ENCODE measurements at places on chromosomes 4 and X. TPM values are rescaled to one million over a fixed set of nuclear protein-coding genes. Genes with fewer than 3 reads are reported as not detected.

The SSX2B gene
- total RNA-seq: not detected

The ITIH6 gene
- total RNA-seq: not detected

DNA sequence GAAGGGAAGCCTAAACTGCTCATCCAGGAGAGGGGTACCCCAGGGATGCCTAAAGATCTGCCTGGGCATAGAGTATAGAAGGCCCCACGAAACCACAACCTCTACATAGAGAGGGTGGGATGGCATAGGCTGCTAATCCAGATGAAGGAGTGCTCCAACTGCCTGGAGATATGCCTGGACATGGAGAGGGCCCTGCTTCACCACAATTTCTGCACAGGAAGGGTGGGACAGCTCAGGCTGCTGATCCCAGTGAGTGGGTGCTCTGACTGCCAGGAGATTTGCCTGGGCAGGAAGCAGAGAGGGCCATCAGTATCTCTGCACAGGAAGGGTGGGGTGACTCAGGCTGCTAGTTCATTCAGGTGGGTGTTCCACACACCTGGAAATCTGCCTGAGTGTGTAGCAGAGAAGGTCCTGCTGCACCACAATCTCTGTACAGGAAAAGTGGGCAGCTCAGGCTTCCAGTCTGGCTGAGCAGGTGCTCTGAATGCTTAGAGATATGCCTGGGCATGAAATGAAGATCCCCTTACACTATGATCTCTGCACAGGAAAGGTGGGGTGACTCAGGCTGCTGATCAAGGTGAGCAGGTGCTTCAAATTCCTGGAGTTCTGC, 61.1 kb downstream of the ZNF518B start:
- no peak overlapping the region for H3K4me3 ChIP-seq
- no peaks in the 10 kb centered on the region for H3K27me3 ChIP-seq
- H3K4me1 ChIP-seq: no peaks in the 10 kb centered on the region
- no peak for DNase-seq

GRCh38 chrX:155048977-155049619, 21.8 kb downstream of the CMC4 start:
- DNase-seq: no peak
- no peaks in the 10 kb centered on the region for H3K4me1 ChIP-seq
- H3K36me3 ChIP-seq: peaks cover 4% of the 10 kb centered on the region
- H3K27me3 ChIP-seq: no peaks in the 10 kb centered on the region
- H3K27ac ChIP-seq: no peak overlapping the region

- H3K27ac ChIP-seq: peak overlapping the region; percentile 52
- H3K27me3 ChIP-seq: no peaks in the 10 kb centered on the region
- H3K4me3 ChIP-seq: peak overlapping the region; percentile 21
- peaks cover 14% of the 10 kb centered on the region for H3K4me1 ChIP-seq
Measured at GRCh38 chrX:39613997-39614679, 483.6 kb downstream of the BCOR start.

- H3K4me3 ChIP-seq: no peak overlapping the region
- H3K4me1 ChIP-seq: no peaks in the 10 kb centered on the region
- no peaks in the 10 kb centered on the region for H3K36me3 ChIP-seq
- DNase-seq: no peak
- no peaks in the 10 kb centered on the region for H3K27me3 ChIP-seq
Measured at GRCh38 chr4:66893807-66894206, 651.5 kb downstream of the CENPC start.

GRCh38 chr4:138804711-138805110, 210.9 kb upstream of the NOCT start:
- no peak overlapping the region for H3K27ac ChIP-seq
- H3K36me3 ChIP-seq: no peaks in the 10 kb centered on the region
- no peak overlapping the region for H3K4me3 ChIP-seq
- no peaks in the 10 kb centered on the region for H3K4me1 ChIP-seq
- H3K27me3 ChIP-seq: no peaks in the 10 kb centered on the region
- no peak for DNase-seq

- no peak for DNase-seq
- H3K27ac ChIP-seq: no peak overlapping the region
- no peak overlapping the region for H3K4me3 ChIP-seq
- no peaks in the 10 kb centered on the region for H3K36me3 ChIP-seq
- no peaks in the 10 kb centered on the region for H3K4me1 ChIP-seq
Measured at GRCh38 chr4:25890571-25891485, 23.2 kb upstream of the SMIM20 start.

DNA sequence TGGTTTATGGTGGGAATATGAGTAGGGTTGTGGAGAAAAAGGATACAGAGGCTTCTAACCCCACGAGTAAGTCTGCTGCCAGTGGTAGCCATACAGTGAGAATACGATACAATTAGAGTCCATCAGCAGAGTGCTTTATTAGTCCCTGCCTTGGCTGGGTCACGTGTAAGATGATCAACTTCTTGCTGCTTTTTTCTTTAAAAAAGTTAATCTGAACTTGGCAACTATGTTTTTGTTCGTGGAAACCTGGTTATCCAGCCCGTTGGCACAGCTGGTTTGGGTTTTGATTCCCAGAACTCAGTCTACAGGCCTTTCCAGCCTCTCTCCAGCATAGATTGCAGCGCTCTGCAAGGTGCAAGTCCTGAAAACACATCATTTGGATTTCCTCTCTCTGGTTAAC, 53.1 kb upstream of the LSM6 start:
- H3K36me3 ChIP-seq: no peaks in the 10 kb centered on the region
- no peak overlapping the region for H3K4me3 ChIP-seq
- no peaks in the 10 kb centered on the region for H3K4me1 ChIP-seq
- no peak for DNase-seq

DNA sequence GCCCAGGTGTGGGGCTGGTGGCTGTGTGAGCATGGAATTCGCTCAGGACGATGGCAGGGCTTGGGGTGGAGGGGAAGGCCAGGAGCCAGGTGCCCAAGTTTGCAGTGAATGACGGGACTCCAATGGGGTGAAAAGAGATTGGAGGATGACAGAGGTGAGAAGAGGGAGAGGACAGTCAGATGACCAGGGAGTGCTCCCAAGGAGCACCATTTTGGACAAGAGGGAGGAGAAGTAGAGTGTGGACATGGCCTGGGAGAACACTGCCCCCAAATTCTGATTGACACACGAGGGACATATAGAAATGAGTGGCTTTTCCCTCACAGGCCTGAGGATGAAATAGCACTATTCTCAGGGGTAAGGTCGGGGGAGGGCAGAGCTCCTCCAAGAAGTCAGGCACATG, 6.7 kb downstream of the MRFAP1 start:
- peaks cover 13% of the 10 kb centered on the region for H3K4me1 ChIP-seq
- H3K27me3 ChIP-seq: no peaks in the 10 kb centered on the region
- no peak overlapping the region for H3K4me3 ChIP-seq
- no peak overlapping the region for H3K27ac ChIP-seq

GRCh38 chr4:7512946-7513345, 78.2 kb upstream of the PSAPL1 start:
- H3K4me1 ChIP-seq: no peaks in the 10 kb centered on the region
- H3K36me3 ChIP-seq: no peaks in the 10 kb centered on the region
- H3K27ac ChIP-seq: no peak overlapping the region
- no peak for DNase-seq
- H3K4me3 ChIP-seq: no peak overlapping the region
- H3K27me3 ChIP-seq: no peaks in the 10 kb centered on the region

DNA sequence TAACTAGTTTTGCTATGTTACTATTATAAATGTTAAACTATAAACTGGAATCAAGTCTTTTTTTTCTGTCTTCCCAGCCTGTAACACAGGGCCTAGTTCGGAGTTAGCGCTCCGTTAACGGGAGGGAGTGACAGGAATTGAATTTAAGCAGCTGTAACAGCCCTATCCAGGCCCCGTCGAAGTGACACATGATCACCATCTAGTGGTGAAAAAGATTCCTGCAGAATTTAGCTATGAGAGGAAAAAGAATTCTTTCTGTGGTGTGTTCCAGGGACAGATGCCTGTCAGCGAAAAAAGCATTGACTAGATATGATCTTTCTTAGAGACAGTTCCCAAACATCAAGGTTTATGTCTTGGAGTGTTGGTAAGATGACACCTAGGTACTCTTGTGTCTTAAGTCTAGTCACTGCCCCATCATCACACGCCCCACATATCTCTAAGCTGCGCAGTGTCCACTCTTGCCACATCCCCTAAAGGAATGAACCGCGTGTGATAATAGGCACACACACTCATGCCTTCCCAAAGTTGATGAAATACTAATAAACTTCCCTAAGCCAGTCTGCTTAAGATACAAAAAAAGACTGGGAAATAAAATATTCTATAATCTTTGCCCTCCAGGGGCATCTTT, 2.1 kb downstream of the GAB3 start:
- no peaks in the 10 kb centered on the region for H3K27me3 ChIP-seq
- no peak overlapping the region for H3K4me3 ChIP-seq
- H3K27ac ChIP-seq: no peak overlapping the region
- H3K36me3 ChIP-seq: no peaks in the 10 kb centered on the region
- H3K4me1 ChIP-seq: no peaks in the 10 kb centered on the region
- peak; percentile 64 for DNase-seq

DNA sequence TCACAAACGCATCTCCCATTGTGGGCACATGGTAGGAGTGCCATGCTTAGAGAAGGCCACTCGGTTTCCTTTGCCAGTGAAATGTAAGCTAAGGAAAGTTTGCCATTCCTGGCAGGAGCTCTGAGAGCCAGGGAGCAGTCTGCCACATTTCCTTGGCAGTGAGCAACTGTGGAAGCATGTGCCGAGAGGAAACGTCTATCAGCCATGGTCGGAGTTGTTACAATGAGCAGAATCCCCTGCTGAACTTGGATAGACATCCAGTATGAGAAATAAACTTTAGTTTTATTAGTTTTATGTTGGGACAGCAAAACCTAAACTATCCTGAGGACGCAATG, 51.1 kb downstream of the ENOPH1 start:
- H3K36me3 ChIP-seq: no peaks in the 10 kb centered on the region
- no peak overlapping the region for H3K4me3 ChIP-seq
- H3K27me3 ChIP-seq: no peaks in the 10 kb centered on the region
- no peaks in the 10 kb centered on the region for H3K4me1 ChIP-seq
- no peak for DNase-seq

- DNase-seq: no peak
- H3K4me3 ChIP-seq: no peak overlapping the region
- H3K36me3 ChIP-seq: no peaks in the 10 kb centered on the region
- no peaks in the 10 kb centered on the region for H3K27me3 ChIP-seq
- H3K4me1 ChIP-seq: peaks cover 17% of the 10 kb centered on the region
Measured at GRCh38 chr4:55358668-55359067, 12.6 kb downstream of the SRD5A3 start.

GRCh38 chrX:9671998-9672397, 93.6 kb downstream of the GPR143 start:
- no peaks in the 10 kb centered on the region for H3K27me3 ChIP-seq
- no peak for DNase-seq
- no peak overlapping the region for H3K4me3 ChIP-seq
- H3K27ac ChIP-seq: no peak overlapping the region
- H3K4me1 ChIP-seq: no peaks in the 10 kb centered on the region

DNA sequence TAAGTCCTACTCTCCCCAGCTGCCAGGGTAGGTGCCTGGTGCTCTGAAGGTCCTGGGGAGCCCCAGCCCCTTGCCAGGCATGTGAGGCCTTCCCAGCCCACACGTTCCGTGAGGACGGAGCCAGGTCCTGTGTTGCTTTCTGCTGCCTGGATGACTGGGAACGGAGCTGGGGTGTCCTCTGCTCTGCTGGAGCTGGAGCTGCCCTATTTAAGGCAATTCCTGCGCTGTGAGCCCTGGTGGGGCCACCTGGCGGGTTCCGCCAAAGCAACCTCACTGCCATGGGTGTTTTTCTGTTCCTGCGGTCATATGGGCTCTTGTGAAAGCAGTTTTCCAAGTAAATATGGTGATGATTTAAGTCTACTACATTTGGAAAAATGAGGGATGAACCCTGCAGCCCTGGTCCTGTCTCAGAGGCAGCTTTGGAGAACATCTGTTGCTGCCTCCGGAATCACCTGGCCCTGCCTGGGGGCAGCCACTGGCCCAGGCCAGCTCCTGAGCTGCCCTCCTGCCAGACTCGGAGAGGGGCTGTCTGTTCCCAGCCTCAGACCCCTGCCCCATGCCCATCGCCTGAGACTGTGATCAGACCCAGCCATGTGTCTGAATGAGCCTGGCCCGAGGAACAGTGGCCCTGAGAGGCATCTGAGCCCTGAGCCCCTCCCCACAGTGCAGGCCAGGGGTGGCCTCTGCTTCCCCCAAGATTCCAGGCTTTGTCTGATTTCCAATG, 33.2 kb downstream of the FGFRL1 start:
- H3K27ac ChIP-seq: peak overlapping the region; percentile 7
- peak; percentile 69 for DNase-seq
- peaks cover 36% of the 10 kb centered on the region for H3K4me1 ChIP-seq
- H3K36me3 ChIP-seq: no peaks in the 10 kb centered on the region

DNA sequence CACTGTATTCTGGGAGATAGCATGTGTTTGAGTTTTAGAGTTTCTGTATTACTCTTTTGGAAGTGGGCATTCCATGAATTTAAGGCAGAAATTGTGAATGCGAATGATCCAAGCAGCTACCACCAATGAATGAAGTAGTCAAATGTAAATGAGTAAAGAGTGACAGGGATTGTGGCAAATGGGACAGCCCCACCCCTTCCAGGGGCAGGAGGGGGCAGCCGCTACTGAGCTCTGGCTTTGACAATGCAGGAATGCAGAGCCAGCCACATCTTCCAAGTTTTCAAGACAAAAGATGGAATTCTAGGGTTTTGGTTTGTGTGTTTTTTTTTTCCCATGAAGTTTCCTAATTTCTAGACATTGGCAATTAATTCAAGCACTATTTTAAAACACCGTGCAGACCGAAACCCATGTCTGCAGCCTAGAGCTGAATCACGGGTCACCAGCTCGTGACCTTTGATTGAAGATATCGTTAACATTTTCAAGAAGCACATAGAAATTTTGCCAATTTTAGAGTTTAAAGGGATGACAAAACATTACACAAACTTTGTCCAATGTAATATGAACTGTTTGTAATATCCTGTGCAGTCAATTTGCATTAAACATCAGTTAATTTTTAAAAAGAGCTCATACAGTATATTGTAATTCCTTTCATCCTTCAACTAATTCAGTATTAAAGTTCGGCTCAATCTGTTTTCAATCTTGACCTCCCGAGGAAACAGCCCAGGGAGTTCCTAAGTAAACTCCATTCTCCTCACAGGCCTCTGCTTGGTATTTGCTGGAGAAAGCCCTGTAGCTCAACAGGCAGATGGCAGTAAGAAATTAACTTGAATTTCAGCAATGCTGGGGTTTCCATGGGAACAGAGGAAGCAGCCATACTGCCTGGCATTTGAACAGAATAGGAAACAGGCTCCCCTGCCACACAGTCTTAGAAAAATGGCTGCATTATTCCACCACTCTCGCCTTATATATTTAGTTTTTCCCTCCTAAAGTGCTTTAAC, 83.4 kb downstream of the UCHL1 start:
- no peaks in the 10 kb centered on the region for H3K36me3 ChIP-seq
- no peaks in the 10 kb centered on the region for H3K27me3 ChIP-seq
- peaks cover 10% of the 10 kb centered on the region for H3K4me1 ChIP-seq
- no peak overlapping the region for H3K4me3 ChIP-seq
- DNase-seq: no peak
- no peak overlapping the region for H3K27ac ChIP-seq

DNA sequence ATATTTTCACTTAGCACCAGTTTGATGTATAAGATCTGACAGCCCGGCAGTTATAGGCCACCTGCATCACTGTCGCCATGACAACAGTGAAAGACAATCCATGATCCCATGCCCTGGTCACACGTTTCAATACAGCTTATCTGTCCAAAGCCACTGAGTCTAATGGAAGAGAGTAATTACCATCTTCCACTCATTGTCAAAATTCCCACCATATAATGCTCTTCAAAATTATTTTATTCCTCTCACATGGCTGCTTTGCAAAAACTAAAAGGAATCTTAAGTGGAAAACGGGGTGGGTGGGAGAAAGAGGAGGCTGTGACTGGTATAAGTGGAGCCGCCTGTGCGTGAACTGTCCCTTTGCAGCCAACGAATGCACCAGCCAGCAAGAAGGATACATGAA, 44.2 kb downstream of the MAML3 start:
- H3K36me3 ChIP-seq: no peaks in the 10 kb centered on the region
- H3K4me1 ChIP-seq: no peaks in the 10 kb centered on the region
- H3K4me3 ChIP-seq: no peak overlapping the region
- H3K27ac ChIP-seq: no peak overlapping the region
- DNase-seq: no peak
- H3K27me3 ChIP-seq: no peaks in the 10 kb centered on the region
